Thymus (tissue), 14 donors: ENCODE measurements at places on chromosomes 7 and 10. TPM values are rescaled to one million over a fixed set of nuclear protein-coding genes. Genes with fewer than 3 reads are reported as not detected.
A peak's percentile ranks its signal among the peaks of the same experiment; 100 is the strongest.

CRHR2 gene
- polyA plus RNA-seq, result 0.05 TPM

GRCh38 chr10:93463723-93464476, 18.2 kb downstream of the MYOF start:
- H3K36me3 ChIP-seq, result no peaks in the 10 kb centered on the region
- no peak for DNase-seq
- no peaks in the 10 kb centered on the region for H3K27me3 ChIP-seq
- H3K4me1 ChIP-seq, result peaks cover 4% of the 10 kb centered on the region
- H3K27ac ChIP-seq, result peak overlapping the region; percentile 33

TMEM196 gene
- 0.18 TPM for polyA plus RNA-seq

DNA sequence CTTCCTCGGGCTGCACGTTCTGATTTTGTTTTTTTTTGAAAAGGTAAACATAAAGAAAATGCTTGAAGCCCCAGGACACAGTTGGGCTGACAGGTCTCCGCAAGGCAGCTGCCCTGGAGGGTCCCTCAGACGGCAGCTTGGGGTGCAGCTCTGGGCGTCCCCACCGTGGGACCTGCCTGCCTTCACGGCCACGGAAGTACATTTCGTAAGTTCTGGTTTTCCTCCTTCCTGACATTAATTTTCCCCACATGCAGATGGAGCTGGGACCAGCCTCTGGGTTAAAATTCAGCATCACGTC, 491.0 kb downstream of the DNAJB6 start:
- H3K36me3 ChIP-seq, result no peaks in the 10 kb centered on the region
- H3K27me3 ChIP-seq, result no peaks in the 10 kb centered on the region
- H3K4me3 ChIP-seq, result no peak overlapping the region
- no peaks in the 10 kb centered on the region for H3K4me1 ChIP-seq
- no peak for DNase-seq

MYO3A gene
- polyA plus RNA-seq, result 1.0 TPM

DNA sequence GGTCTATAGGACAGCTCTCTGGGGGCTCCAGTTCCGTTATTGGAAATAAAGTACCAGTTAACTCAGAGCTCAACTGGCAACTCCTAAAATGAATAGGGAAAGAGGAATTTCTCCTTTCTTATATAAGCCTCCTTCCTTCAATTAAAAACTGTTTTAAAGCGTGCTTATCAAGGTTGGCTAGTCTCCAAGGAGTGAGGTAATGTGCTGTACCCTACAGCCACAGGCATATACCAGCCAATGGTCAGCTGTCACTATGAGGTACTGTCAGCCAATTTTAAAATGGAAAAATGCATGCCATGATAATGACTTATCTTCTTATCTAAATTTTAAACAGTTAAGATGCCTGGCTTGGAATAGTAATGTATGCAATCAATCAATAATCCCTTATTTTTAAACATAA, 76.2 kb downstream of the PLCE1 start:
- H3K4me3 ChIP-seq, result no peak overlapping the region
- DNase-seq, result no peak
- H3K27me3 ChIP-seq, result no peaks in the 10 kb centered on the region
- H3K27ac ChIP-seq, result no peak overlapping the region

- no peaks in the 10 kb centered on the region for H3K27me3 ChIP-seq
- DNase-seq, result peak; percentile 35
- no peaks in the 10 kb centered on the region for H3K4me1 ChIP-seq
- H3K36me3 ChIP-seq, result no peaks in the 10 kb centered on the region
These were observed 10.4 kb upstream of the FGFR2 start for GRCh38 chr10:121608469-121609190.

GRCh38 chr7:108099713-108100112, 30.4 kb downstream of the LAMB4 start:
- no peak for DNase-seq
- H3K4me3 ChIP-seq, result no peak overlapping the region
- H3K4me1 ChIP-seq, result no peaks in the 10 kb centered on the region
- no peaks in the 10 kb centered on the region for H3K36me3 ChIP-seq

DNA sequence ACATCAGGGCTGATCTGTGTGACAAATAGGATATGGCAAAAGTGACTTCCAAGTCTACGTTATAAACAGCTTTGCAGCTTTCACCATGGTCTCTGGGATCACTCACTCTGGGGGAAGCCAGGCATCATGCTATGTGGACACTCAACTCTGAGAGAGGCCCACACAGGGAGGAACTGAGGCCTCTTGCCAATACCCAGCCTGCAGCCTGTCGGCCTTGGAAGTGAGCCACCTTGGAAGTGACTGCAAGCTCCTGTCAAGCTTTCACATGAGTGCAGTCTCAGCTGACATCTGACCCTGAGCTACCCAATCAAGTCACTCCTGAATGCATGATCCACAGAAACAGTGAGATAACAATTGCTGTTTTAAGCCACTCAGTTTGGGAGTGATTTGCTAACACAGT, 56.5 kb downstream of the MMRN2 start:
- H3K36me3 ChIP-seq, result no peaks in the 10 kb centered on the region
- no peak overlapping the region for H3K4me3 ChIP-seq
- peaks cover 3% of the 10 kb centered on the region for H3K27me3 ChIP-seq
- no peaks in the 10 kb centered on the region for H3K4me1 ChIP-seq
- no peak overlapping the region for H3K27ac ChIP-seq

DNA sequence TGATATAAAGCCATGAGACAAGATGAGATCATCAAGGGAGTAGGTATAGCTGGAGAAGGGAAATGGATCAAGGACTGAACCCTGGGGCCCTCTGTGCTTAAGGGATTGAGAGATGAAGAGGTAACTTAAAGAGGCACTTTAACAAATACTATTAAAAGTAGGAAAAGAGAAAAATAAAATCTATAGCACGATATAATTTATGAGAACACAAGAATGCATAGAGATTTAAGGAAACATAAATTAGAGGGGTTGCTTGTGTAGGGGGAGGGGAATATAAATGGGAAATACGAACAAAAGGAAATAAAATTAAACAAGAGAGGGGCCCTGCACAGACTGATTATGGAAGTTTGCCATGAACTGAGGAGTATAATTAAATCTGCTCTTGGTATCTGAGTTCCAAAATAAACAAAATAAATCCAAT, 15.6 kb upstream of the LRRC17 start:
- H3K27me3 ChIP-seq, result no peaks in the 10 kb centered on the region
- H3K4me3 ChIP-seq, result no peak overlapping the region
- H3K4me1 ChIP-seq, result no peaks in the 10 kb centered on the region
- DNase-seq, result no peak
- no peak overlapping the region for H3K27ac ChIP-seq

GRCh38 chr7:5634107-5634950, 147.1 kb downstream of the RNF216 start:
- peaks cover 49% of the 10 kb centered on the region for H3K4me1 ChIP-seq
- peak overlapping the region; percentile 42 for H3K27ac ChIP-seq
- H3K27me3 ChIP-seq, result no peaks in the 10 kb centered on the region
- peaks cover 25% of the 10 kb centered on the region for H3K36me3 ChIP-seq

C7orf57 gene
- polyA plus RNA-seq, result 0.18 TPM

DNA sequence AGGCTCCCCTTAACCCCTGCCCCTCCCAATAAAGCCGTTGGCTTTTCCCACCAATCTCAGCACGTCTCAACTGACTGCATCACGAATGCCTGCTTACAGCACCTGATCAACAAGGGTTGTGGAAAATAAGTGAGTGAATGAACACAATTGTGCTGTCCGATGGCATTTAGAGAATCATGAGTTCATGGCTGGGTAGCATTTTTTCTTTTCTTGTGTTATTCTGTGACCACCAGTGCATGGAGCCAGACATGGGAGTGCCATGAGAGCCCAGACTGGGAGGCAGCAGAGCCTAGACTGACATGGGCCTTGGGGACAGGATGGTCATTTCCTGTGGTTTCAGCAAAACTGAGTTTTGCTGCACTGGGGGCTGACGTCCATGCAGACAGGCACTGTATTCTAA, 254.1 kb upstream of the IGFBP3 start:
- no peak overlapping the region for H3K4me3 ChIP-seq
- no peaks in the 10 kb centered on the region for H3K36me3 ChIP-seq
- DNase-seq, result no peak
- no peak overlapping the region for H3K27ac ChIP-seq

HOXA11 gene
- polyA plus RNA-seq, result under 0.01 TPM

GRCh38 chr10:119500821-119501220, 41.7 kb downstream of the RGS10 start:
- no peak for DNase-seq
- no peak overlapping the region for H3K4me3 ChIP-seq
- H3K4me1 ChIP-seq, result peaks cover 90% of the 10 kb centered on the region
- peaks cover 55% of the 10 kb centered on the region for H3K36me3 ChIP-seq
- peak overlapping the region; percentile 88 for H3K27ac ChIP-seq

- H3K27me3 ChIP-seq, result no peaks in the 10 kb centered on the region
- DNase-seq, result no peak
- no peaks in the 10 kb centered on the region for H3K36me3 ChIP-seq
These were observed 74.6 kb upstream of the NKX6-2 start for GRCh38 chr10:132860532-132860931.

LRRC4 gene
- 3.1 TPM for polyA plus RNA-seq

GRCh38 chr10:94186722-94187121, 176.0 kb downstream of the NOC3L start:
- H3K27me3 ChIP-seq, result no peaks in the 10 kb centered on the region
- no peaks in the 10 kb centered on the region for H3K4me1 ChIP-seq
- DNase-seq, result no peak
- no peaks in the 10 kb centered on the region for H3K36me3 ChIP-seq
- H3K27ac ChIP-seq, result no peak overlapping the region

DNA sequence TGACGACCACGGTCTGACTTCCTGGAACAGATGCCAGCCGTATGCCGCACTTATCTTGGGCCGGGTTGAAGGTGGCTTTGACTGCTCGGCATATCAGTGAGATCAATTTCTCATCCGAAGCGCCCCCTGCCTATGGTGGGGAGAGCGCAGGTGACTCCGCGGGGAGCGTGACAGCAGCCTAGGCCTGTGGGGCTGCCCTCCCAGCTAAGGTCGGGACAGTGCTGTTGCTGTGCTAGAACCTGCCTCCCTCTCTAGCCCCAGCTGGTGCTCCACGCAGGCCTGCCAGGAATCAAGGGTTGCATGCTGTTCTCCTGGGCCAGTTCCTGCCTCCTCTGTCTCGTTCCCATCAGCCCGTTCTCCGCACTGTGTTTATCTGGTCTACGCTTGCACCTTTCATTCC, 49.8 kb downstream of the PODXL start:
- H3K27ac ChIP-seq, result no peak overlapping the region
- peaks cover 28% of the 10 kb centered on the region for H3K4me1 ChIP-seq
- DNase-seq, result no peak
- no peaks in the 10 kb centered on the region for H3K27me3 ChIP-seq

HMX2 gene
- polyA plus RNA-seq, result 0.25 TPM

GRCh38 chr7:148155000-148155399, 435.6 kb upstream of the C7orf33 start:
- no peaks in the 10 kb centered on the region for H3K27me3 ChIP-seq
- H3K27ac ChIP-seq, result no peak overlapping the region
- H3K4me3 ChIP-seq, result no peak overlapping the region
- no peaks in the 10 kb centered on the region for H3K36me3 ChIP-seq
- no peak for DNase-seq

DNA sequence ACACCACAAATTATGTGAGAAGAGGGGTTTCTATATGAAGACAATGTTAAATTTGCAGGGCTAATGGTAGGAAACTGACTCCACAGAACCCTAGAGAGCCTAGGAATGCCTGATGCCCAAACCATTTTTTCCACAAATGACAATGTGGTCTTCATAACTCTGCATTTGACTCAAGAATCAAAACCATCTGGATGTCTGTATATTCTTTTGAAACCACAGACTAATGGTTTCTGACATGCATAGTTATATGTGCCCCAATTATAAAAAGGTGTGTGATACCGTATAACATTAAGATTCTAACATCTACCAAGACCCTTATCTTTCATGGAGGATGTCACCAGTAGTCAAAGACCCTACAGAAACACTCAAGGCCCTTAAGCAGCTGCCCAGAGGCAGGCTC, 20.3 kb downstream of the SEC61G start:
- H3K36me3 ChIP-seq, result no peaks in the 10 kb centered on the region
- H3K4me1 ChIP-seq, result no peaks in the 10 kb centered on the region
- no peak overlapping the region for H3K4me3 ChIP-seq

SLC18A3 gene
- 0.07 TPM for polyA plus RNA-seq

OR2A1 gene
- polyA plus RNA-seq, result 0.07 TPM

DNA sequence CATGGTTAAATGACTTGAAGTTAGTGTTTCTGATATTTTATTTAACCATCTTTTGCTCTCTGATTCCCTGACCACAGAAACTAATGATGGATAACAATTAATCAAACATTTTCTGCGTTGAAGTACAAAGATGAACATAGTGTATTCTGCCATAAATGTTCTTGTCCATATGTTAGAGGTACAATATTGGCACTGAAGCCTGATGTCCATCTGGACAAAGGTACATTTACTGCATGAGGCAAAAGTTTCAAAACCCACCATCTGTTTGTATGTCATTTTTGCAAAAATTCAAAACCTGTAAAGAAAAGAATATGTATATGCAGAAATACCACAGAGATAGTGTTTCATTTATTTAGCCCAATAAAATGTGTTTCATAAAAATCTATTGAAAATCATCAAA, 861.5 kb downstream of the ANKRD7 start:
- DNase-seq, result no peak
- H3K27me3 ChIP-seq, result no peaks in the 10 kb centered on the region
- no peaks in the 10 kb centered on the region for H3K4me1 ChIP-seq
- no peak overlapping the region for H3K4me3 ChIP-seq
- H3K36me3 ChIP-seq, result no peaks in the 10 kb centered on the region

DNA sequence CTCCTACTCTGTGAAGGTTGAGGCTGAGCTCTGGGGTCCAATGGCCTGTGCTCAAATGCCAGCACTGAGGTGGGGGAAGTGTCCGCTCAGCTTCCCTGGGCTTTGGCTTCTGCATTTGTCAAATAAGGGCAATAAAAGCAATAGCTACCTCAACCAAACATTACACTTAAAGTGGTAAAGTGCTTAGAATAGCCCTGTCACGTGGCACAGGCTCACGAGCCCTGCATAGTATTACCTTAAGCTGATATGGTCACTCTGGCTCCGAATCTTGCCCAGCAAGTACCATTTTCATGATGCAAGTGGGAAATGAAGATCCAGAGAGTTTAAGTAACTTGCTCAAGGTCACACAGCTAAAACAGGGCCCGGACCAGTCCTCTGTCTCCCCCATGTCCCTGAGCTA, 451.1 kb upstream of the ZMIZ1 start:
- no peaks in the 10 kb centered on the region for H3K27me3 ChIP-seq
- no peak for DNase-seq
- no peak overlapping the region for H3K4me3 ChIP-seq
- no peaks in the 10 kb centered on the region for H3K4me1 ChIP-seq

GRCh38 chr10:1406132-1406966, 331.0 kb downstream of the ADARB2 start:
- no peak overlapping the region for H3K27ac ChIP-seq
- H3K27me3 ChIP-seq, result no peaks in the 10 kb centered on the region
- no peak overlapping the region for H3K4me3 ChIP-seq
- no peaks in the 10 kb centered on the region for H3K36me3 ChIP-seq
- no peak for DNase-seq
- H3K4me1 ChIP-seq, result no peaks in the 10 kb centered on the region

DNA sequence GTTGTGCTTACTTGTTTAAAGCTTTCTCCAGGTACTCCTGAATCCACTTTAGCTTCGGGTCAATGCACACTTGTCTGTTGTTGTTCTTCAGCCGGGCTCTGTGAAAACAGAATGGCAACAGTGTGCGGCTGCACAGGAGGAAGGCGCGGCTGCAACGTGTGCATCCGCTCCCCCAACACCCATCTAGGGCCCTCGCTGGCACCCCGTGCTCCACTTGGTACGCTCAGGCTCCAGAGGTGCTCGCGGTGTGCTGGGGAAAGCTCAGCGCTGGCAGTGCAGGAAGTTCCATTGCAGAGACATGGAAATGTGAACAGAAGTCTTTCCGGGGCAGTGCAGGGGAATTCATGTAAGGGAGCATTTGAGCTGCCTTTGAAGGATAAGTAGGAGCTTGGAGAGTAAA, 6.3 kb downstream of the CXCL12 start:
- H3K27me3 ChIP-seq, result peaks cover 19% of the 10 kb centered on the region
- H3K36me3 ChIP-seq, result no peaks in the 10 kb centered on the region
- no peak overlapping the region for H3K4me3 ChIP-seq
- no peak overlapping the region for H3K27ac ChIP-seq
- no peak for DNase-seq
